Retina (tissue), 1 donor: ENCODE measurements at places on chromosomes 12 and 14.

DNA sequence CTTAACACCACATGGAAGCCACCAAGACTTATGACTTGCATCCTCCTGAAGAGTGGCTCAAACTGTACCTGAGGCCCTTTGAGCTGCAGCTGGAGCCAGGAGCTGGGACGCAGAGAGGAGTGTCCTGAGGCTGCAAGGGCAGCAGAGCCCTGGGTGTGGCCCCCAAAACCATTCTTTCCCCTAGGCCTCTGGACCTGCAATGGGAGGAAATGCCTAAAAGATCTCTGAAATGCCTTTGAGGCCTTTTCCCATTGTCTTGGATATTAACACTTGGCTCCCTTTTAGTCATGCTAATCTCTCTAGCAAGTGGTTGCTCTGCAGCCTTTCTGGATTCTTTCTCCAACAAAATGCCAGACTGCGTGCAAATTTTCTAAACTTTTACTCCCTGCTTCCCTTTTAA lies 156.1 kb downstream of the SLC38A4 start:
- no peak for DNase-seq

GRCh38 chr12:78155546-78155945 lies 324.9 kb downstream of the NAV3 start:
- no peak for DNase-seq

- DNase-seq, result no peak
These were observed 208.9 kb downstream of the SYNE2 start for GRCh38 chr14:64061706-64062105.

- DNase-seq, result no peak
These were observed 9.2 kb downstream of the MLH3 start for GRCh38 chr14:75042035-75042434.

DNA sequence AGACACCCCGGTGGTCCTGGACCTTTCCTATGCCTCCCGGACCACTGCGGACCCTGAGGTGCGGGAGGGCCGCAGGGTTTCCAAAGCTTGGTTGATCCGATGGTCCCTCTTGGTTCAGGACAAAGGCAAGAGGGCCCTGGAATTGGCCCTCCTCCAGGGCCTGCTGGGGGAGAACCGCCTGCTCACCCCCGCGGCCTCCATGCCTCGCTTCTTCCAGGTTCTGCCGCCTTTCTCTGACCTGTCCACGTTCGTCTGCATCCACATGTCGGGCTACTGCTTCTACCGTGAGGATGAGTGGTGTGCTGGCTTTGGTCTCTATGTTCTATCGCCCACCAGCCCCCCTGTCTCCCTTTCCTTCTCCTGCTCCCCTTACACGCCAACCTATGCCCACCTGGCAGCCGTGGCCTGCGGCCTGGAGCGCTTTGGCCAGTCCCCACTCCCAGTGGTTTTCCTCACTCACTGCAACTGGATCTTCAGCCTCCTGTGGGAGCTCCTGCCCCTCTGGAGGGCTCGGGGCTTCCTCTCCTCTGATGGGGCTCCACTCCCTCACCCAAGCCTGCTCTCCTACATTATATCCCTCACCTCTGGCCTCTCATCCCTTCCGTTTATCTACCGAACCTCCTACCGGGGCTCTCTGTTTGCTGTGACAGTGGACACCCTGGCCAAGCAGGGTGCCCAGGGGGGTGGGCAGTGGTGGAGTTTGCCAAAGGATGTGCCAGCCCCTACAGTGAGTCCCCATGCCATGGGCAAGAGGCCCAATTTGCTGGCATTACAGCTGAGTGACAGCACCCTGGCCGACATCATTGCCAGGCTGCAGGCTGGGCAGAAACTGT lies 13.8 kb downstream of the CBLN3 start:
- DNase-seq, result no peak

DNA sequence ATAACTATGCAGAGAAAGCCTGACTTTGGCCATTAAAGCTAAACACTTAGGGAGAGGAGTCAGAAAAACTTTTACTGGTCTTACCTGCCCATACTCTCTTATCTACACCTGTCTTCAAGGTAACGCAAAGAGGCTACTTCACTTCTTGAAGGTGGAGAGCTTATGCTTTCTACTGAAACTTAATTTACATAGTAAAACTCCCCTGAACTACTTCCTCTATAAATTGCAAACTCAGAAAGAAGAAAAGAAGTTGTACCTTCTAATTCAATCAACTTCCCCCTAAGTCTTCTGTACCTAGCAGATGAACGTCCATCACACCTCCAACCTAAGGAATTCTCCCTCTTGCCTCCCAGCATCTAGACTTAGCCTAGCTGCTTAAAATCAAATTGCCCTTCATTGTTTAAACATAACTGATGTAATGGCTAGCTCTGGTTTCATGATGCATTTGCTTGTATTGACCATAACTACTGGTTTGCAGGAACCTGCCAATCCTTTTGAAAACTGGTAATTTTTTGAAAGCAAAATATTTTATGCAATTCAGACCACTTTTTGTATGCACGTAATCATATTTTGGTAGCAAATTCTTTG lies 87.7 kb downstream of the STON2 start:
- no peak for DNase-seq

DNA sequence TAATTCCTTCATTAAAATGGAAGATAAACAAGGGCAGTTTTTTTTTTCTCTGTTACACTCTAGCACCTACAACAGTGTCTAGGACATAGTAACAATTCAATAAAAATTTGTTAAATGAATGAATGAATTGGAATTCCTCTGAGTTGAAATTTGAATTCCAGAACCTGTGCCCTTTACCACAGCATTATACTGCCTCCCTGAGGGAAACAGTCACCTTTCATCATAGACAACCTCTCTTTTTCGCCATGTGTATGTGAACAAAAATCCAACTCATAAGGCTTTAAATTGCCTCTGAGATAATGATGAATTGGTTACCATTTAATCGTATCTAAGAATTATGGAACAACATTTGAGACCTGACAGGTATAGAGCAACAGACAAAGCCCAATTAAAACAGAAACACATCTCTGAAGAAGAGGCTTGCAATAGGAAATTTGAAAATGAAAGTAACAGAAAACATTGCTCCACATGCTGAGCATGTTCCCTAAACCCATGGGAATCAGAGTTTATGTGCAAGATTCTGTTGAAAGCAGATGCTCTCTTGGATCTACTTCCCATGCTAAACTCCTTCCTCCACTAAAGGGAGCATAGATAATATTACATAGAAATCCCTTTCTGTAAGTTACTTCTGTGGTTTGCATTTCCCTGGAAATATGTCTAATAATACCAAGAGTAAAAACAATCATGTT lies 657.8 kb downstream of the GALC start:
- DNase-seq, result no peak

GRCh38 chr12:95182868-95183415 lies 34.3 kb downstream of the FGD6 start:
- no peak for DNase-seq

- DNase-seq, result no peak
These were observed 9.4 kb upstream of the NT5DC3 start for GRCh38 chr12:103850429-103850828.

DNA sequence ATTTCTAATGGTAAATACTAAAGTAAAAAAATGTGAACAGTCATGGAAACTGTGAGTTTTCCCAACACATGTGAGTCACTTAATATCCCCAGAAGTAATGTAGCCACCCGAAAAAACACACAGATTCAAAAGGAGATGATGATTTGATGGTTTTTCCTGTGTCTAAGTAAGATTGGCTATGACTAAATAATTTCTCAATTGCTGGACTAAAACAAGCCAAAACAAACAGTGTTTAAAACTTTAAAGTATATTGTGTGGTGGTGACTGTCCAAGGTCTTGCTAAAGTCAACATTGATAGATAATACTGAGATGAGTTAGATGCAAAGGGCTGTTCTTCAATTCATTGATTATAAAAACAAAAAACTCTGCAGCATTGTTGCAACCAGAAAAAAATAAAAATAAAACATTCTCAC lies 89.6 kb upstream of the SOX5 start:
- DNase-seq, result no peak

GRCh38 chr12:49026678-49027480 lies 8.3 kb upstream of the PRKAG1 start:
- DNase-seq, result no peak

- no peak for DNase-seq
These were observed 1.0 kb upstream of the ANO6 start for GRCh38 chr12:45214749-45215418.

DNA sequence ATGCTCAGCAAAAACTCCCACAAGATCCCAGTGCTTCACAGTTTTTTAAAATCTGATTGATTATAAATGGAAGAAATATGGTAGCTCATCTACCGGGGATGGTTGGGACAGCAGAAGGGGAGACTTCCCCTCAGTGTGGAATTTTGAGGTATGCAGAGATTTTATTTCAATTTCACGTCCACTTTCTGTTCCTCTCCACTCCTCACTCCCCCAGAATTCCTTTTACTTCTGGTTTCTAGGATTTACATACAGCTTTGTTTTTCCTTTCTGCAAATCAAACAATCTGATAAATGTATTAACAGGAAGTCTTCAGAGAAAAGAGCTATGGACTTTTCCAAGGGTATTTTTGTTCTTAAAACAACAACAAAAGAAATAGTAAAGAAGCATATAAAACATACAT lies 181.5 kb upstream of the ARHGAP5 start:
- no peak for DNase-seq

GRCh38 chr14:71235875-71236274 lies 328.6 kb downstream of the PCNX1 start:
- peak; percentile 28 for DNase-seq

DNA sequence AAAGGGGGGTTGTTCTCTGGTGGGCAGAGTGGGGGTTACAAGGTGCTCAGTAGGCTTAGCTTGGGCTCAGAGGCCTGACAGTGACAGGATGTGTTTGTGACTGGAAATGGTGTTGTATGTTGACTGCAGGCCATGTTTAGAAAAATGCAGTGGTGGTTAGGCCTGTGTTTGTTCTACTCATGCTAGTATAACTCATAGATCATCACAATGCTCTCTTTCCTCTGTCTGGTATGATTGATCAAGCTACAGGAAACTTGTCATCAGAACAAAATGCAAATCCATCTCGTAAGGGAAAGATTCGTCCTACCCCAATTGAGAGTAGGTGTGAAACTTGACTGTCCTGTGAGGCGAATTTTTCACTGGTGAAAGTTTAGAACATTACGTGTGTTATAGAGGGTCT lies 11.8 kb downstream of the TPH2 start:
- DNase-seq, result no peak

- DNase-seq, result peak; percentile 97
These were observed 775 bp upstream of the ARID2 start for GRCh38 chr12:45728630-45729232.

DNA sequence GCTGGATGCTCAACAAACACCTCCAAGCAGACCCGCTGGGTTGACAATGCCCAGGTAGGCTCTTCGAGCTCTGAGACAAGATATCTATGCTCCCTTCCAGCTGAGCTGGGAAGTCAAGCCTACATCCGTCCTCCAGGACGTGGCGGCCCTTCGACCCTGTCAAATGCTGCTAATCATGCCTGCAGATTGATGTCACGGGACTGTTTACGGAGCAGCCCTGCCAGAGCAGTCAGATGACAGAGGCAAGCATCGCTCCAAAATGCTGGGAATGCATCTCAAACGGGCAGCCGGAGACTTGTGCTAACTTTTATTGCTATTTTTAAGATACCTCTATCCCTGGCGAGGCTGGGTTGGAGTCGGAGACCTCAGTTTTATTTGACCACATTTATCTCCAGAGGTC lies 139.2 kb downstream of the NTF3 start:
- peak; percentile 44 for DNase-seq

- no peak for DNase-seq
These were observed 6.2 kb downstream of the C1QL4 start for GRCh38 chr12:49330631-49331379.

DNA sequence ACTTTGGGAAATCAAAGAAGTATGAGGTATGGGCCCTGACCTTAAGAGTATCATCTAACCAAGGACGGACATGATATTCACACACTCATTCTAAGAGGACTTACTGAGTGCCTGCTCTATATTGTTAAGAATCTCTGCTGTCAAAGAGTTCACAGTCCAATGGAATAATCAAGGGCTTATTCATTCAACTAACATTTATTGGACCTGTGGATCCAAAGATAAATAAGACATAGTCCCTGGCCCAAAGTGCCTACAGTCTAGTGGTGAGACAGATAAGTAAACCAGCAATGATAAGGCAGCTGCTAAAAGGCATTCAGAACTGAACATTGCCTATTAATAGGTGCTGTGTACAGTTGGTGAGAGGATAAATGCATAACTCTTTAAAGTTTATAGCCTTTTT lies 11.0 kb downstream of the WDR20 start:
- no peak for DNase-seq

DNA sequence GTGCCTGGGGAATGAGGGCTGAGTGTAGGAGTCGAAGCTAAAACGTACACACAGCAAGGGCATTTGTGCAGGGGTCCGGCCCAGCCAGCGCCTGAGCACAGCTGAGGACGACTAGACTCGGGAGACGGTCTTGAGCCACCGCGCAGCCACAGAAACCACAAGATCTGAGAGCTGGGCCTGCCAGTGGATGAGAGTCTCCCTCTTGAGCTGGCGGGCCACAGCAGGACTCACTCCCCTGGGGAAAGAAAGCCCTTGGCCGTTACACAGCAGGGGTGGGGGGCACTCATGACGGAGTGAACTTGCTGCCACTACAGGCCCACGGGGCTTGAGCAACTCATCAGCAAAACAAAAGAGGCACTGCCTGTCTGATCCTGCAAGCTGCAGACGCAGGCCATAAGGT lies 23.0 kb downstream of the STX2 start:
- DNase-seq, result peak; percentile 65

DNA sequence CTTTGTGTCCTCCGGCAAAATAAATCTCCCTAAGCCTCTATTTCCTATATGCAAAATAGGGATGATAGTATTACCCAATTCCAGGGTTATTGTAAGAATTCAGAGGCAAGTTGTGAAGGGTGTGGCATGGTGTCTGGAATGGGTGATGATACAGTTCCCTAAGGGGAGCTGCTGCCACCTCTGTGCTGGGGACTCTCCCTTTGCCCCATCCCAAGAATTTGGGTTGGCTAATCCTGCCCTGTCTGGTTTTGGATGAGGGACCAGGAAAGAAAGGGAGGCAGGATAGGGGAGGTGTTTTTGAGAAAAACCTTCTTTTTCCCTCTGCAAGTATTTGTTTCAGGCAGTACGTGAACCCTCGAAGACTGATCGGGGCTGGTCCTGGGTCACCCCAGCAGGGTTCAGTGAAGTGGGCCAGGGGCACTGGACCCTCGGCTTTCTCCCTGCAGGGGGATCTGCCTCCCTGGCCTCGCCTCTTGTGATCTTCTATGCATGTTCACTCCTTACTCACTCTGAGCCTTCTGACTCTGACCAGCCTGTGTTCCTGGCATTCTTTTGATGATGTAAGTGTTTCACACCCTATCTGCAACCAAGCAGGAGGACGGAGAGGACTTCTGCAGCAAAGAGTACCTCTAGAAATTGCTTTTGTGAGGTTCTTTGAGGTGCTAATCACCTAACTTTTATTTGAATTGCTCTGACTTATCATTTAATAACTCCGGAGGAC lies 60.8 kb downstream of the RASSF3 start:
- DNase-seq, result no peak

DNA sequence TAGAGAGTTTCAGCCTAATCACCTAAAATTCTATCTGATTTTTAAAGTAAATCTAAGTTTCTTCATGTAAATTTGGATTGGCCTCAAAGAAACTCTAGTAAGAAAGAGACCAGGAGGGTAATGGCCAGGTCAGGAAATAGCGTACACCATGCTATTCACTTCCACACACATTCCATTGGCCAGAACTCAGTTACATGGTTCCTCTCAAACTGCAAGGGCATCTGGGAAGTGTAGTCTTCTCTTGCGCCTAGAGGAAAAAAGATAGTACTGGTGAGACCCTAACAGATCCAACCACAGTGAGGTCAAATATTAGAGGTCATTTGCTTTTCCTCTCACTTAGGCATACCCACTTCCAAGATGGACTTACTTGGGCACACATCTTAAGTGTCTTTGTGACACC lies 39.1 kb downstream of the MBIP start:
- no peak for DNase-seq
